Vagina (tissue), 2 donors: ENCODE measurements at places on chromosomes 16 and 17. TPM values are rescaled to one million over a fixed set of nuclear protein-coding genes. Genes with fewer than 3 reads are reported as not detected.

- no peak for DNase-seq
Measured at GRCh38 chr17:4967539-4968485, at the start of gene SPAG7. SPAG7 (minus strand) TSS chr17:4967817; CDS start chr17:4967804, 13 bp downstream.

DNA sequence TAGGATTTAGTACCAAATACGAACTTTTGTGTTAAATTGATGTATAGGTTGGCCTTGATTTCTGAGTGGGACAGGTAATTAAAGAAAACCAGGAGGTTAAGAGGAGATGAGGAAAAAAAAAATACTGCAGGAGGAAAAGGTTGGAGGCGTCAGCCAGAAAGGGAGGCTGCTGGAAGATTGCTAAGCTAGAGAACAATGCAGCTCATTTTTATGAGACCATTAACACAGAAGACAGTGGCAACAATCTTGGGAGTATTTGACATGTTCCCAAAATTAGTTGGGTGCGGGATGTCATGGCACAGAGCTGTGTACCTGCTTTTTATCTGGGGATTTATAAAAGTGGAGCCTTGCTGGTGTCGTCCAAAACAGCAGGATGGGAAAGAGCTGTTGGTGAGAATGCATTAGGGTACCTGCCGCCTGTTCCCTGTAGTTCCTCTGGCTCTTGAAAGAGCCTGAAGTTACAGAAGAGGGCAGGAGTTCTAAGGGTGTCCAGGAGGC is 229.3 kb downstream of the RBFOX1 start:
- DNase-seq, result no peak

GRCh38 chr17:1160591-1161390 is 19.0 kb downstream of the ABR start:
- DNase-seq, result no peak

GRCh38 chr16:35565626-35566025 is 2106.2 kb downstream of the TP53TG3F start:
- peak; percentile 77 for DNase-seq

- no peak for DNase-seq
Measured at GRCh38 chr16:1673424-1674151, 4.5 kb upstream of the JPT2 start.

DNA sequence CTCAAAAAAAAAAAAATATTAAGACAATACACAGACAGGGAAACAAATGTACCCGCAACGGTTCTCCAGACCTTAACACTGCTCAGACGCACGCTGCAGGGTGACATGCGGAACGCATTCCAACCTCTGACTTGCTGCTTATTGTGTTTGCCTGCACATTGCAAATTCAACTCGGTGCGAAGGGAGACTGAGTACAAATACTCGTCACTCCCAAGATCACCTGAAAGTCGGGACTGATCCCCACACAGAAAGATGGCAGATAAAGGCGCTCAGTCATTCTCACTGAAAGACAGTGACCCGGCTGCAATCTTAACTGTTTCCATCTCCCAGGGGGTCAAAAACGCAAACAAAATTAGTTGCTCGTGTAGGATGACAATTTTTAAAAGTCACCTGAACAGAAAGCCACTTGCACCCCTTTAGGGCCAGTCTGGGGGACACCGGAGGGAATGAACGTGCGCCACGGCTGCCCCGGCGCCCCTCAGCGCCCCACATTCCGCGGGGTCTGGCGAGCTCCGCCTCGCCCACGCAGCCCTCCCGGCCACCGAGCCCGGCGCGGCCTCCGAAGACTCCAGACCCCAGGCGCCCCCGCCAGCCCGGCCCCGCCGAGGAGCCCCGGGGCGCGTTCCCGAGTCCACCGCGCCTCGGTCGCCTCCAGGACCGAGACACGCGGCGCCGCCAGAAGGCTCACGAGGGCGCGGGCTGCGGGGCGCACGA is 589 bp downstream of the CLCN7 start:
- no peak for DNase-seq

GRCh38 chr16:8634991-8635736 is 13.7 kb downstream of the METTL22 start:
- no peak for DNase-seq

GRCh38 chr17:59786536-59787319 is 79.3 kb downstream of the VMP1 start:
- DNase-seq, result peak; percentile 97

DNA sequence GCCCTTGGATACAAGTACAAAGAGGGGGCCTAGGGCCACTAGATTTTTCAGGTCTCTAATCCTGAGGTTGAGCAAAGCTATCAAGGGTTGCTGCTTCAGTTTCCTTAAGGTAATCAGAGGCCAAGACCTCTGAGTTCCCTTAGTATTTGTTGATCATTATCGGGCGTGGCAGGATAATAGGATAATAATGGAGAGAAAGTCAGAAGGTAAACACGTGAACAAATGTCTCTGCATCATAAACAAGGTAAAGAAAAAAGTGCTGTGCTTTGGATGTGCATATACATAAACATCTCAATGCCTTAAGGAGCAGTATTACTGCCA is 41.5 kb upstream of the YPEL2 start:
- no peak for DNase-seq

GRCh38 chr16:14399378-14400284 is 230.4 kb downstream of the PARN start:
- no peak for DNase-seq

DNA sequence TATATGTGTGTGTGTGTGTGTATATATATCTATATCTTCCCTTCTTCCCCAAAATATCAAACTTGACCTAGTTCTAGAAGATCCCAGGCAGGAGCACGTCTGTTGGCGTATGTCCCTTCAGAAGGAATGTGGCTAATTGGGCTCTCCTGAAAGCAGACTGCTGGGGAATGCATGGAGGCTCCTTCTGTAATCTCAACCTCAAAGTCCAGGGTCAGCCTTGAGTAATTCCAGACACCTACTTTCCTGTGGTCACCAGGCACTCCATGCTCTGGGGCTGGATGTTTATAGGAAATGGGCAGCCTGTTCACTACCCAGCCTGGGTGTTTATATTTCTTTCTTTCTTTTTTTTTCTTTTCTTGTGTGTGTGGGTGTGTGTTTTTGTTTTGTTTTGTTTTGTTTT is 13.4 kb downstream of the BCO1 start:
- no peak for DNase-seq

DNA sequence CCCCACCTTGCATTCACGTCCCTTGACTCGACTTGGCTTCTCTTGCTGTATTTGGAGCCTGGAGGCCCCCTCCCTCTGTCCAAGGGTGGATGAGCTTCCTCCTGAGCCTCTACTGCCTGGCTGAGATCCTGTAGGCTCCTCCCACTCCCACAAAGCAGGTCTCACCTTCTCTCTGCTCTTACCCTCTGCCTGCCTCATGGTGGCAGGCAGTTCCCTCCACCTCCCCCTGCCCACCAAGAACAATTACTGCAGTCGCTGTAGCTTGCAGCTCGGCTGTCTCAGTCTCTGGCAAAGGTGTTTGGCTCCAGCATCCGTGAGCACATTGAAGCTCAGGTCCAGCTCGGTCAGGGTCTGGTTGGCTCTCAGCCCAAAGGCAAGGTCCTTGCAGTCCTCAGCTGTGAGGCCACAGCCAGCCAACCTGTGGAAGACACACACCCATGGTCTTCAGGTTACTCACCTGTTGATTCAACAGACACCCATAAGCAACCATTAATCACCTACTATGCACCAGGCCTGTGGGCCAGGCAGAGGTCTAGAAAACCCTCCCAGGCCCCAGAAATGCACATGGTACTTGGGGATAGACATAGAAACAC is 42.6 kb downstream of the NLRP1 start:
- no peak for DNase-seq

DNA sequence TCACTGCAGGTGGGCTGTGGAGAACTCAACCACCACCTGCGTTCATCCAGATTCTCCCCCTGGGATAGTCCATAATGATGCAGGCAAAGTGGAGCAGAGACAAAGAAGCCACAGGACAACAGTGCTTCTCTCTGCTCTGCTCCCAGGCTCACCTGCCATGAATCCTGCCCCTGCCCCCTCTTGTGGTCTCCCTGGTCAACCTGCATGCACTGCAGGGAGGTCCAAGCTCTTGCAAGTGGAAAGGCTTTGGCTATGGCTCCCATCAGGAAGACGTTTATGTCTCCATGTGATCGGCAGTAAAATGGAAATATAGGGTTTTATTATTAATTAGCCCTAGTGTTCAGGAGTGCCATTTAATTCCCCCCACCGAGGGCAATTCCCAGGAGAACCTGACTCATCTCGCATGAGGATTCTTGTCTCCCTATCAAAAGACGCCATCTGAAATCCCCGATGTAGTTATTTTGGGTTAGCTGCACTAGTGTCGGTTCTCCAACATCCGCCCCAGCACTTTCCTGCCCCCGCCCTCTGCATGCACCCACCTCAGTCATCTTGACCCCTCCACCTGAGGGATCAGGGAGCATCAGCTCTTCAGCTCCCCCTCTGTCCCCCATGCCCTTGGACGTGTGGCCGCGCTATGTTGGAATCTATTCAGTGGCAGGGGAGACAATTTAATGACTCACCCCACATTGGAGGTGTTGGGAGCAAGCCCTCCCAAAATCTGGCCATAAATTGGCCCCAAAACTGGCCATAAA is 91.8 kb downstream of the KCNJ12 start:
- no peak for DNase-seq

- DNase-seq, result no peak
Measured at GRCh38 chr16:20874088-20874581, 26.0 kb downstream of the DCUN1D3 start.

GRCh38 chr17:63446753-63447470 is 806 bp upstream of the CYB561 start:
- DNase-seq, result no peak

- no peak for DNase-seq
Measured at GRCh38 chr16:29729116-29729521, 16.7 kb downstream of the C16orf54 start.

DNA sequence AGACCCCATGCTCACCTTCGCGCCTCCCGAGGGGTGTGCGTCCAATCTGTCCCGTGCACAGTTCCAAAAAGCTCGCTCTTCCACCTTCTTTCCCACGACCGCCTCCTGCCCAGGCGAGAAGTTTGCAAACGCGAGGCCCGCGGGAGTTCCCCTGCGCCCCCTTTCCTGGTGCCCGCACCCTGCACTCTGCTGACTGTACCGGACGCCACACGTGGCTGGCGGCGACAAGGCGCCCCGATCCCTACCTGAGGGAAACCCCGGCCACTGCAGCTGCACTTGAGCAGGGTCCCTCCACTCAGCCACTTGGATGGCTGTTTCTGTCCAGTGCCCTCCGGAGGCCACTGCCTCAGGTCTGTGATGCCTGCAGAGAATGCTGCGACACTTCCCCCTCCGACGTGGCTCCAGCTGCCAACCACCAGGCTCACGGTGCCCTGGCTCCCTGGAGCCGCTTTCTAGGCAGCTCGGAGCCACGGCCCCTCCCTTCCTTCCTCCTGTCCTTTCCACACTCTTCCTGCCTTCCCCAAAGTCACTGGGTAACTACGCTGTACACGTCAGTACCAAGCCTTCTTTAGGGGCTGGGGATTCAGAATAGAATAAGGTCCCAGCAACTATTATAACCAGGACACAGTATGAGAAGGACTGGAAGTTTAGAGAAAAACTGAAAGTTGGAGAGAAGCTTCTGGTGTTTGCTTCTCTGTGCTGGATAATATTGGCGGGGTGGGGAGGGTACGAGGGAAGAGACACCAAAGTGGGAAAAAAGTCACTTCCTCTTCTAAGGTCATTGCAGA is at the start of gene MLKL:
Gene MLKL, minus strand, starts transcription at position 425 of the 788 bp plus-strand sequence. CDS start 5,105 bp downstream, outside the sequence.
- DNase-seq, result no peak

DNA sequence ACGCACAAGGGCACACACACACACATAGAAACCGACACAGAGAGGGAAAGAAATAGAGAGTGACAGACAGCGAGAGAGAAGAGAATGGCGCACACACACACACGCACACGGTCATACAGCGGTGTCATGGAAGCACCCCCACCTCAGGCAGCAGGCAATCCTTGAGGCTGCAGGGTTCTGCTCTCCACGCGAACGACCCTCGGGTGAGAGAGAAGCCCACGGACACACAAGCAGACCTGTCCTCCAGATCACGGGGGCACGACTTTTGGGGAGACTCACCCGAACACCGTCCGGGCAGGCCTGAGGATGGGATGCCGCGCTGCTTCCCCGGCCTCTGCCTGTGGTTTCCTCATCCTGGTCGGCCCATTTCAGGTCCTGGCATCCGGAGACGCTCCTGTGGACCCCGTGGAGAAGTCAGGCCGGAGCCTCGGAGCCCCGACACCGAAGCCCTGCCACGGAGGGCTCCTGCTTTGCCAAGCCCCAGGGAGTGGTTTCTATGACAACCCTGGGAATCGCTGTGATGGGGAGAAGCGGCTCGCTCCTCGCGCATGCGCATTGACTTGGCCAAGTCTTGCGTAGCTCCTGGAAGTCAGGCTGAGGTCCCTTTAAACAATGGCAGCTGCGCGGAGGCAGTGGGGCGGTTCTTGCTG is 118.2 kb upstream of the KCNJ18 start:
- no peak for DNase-seq

DNA sequence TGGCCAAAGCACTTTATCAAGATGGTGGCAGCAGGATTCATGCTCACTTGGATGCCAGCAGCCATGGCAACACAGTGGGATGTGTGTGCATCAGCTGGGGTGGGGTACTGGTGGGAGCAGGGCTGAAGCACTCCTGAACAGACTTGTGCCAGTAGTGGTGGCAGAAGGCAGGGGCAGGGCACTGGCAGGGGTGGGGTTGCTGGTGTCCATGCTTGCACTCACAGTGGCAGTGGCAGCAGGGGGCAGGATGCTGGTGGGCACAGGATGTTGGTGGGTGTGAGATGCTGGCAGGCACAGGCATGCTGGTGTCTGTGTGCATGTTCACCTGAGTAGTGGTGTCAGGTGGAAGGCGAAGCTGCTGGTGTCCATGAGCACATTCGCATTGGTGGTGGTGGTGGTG is 161.0 kb upstream of the PMFBP1 start:
- no peak for DNase-seq

DNA sequence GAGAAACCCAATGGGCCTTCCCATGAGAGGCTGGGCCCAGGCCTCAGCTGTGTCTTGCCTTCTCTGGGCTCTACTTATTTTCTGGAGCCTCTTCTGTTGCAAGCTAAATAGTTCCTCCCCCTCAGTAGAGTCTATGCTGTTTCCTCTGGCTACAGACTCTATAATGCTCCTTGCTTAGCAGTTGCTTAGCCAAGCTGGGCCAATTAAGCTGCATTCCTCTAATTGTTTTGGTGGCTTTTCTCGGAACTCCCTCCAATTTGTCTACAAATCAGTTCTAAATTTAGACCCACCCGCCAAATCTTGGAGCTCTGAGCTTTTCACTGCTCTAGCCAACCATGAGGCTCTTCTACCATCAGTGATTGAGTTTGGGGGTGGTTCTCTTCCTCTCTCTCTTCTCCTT is 302.7 kb upstream of the ASIC2 start:
- no peak for DNase-seq

PYDC1 gene
- not detected for total RNA-seq

ZFHX3 gene
- 28.0 TPM for total RNA-seq

NPIPA5 gene
- total RNA-seq, result 5.9 TPM

KCNH4 gene
- not detected for total RNA-seq

TPSG1 gene
- total RNA-seq, result not detected

ANKFN1 gene
- 3.4 TPM for total RNA-seq

COL1A1 gene
- 171 TPM for total RNA-seq

ZNF597 gene
- 2.0 TPM for total RNA-seq

TRAF4 gene
- 26.5 TPM for total RNA-seq

STAT3 gene
- 210 TPM for total RNA-seq

SHBG gene
- total RNA-seq, result not detected

ERN2 gene
- not detected for total RNA-seq

ZP2 gene
- total RNA-seq, result not detected

TBC1D3C gene
- not detected for total RNA-seq

MTSS2 gene
- total RNA-seq, result 102 TPM
